CD4-positive, alpha-beta T cell treated with Interleukin-4 for 4 hours (primary cell): ENCODE measurements at places on chromosomes 6 and 20.

DNA sequence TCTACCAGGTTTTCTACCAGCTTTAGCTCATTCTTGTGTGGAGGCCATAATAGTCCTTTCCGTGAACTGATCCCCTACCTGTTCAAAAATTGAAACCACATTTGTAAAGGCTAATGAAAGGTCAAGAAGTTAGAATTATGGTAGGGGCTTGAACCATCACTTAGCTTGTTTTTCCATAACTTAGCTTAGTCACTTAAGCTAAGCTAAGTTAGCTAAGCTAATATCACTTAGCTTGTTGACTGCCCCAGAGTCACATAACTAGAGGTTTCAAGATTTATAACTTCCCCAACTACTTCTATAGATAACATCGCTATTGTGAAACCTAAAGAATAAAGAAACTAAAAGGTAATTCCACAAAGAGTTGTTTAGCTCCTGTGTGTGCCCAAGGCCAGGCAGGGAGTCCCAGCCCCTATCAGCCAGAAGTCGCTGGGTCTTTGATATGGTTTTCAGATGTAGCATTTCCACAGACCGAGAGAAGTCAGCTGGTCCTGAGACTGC lies 131.8 kb downstream of the VEGFA start:
- no peak for DNase-seq

DNA sequence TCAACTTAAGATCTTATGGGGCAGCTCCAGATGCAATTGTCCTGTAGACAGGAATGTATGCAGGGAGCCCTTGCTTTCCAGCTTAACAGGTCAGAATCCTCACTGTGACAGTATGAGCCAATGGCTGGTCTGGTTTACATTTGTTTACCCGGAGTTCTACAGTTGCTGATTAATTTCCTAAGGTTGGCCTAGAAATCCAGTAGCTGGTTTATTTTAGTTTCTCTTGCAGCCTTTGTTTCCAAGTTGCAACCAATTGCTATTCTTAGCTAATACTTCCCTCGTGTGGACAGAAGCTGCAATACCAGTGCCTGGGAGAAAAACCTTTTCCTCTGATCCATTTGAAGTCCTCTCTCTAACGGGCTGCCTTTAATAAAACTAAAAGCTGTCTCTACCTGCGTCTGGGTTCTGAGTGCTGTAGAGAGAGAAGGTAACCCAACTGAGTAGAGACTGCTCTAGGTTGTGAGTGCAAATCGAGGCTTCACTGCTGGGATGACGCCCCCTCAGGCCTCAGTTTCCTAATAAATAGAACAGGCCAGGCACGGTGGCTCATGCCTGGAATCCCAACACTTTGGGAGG lies 45.9 kb downstream of the ZNF217 start:
- peak; percentile 31 for DNase-seq

- no peak for DNase-seq
Observed at GRCh38 chr6:130417951-130418350, 52.1 kb downstream of the TMEM200A start.

DNA sequence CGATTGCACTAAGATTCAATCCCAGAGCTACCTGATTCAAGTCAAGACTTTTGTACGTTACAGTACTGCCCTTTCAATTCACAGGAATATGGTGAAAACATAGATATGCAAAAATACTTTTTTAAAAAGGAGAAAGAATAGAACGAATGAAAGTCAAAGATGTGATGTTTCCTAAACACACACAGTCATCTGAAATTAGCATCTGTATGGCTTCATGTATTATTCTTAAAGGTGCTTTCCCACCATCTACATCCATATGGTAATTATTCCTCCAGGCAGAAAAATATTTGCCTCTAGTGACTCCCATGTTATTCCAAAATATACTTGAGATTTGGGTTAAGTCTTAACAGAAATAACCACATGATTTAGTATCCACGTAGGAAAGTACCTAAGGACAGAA lies 115.5 kb upstream of the LAMP5 start:
- DNase-seq, result no peak

DNA sequence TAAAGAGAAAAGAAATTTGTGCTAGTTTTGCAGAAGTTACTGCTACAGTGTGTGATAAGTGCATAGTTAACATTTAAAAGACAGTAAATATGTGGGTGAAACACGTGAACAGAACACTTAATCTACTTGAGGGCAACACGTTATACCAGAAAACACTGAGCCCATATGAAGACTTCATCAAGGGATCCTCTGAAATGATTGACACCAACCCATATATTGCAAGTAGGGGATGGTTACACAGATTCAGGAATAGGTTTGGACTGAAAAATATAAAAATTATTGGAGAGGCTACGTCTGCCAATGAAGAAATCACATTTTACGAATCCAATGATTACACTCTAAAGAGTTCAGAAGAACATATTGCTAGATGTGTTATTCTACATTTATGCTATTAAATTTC lies 185.6 kb downstream of the GPX5 start:
- no peak for DNase-seq

DNA sequence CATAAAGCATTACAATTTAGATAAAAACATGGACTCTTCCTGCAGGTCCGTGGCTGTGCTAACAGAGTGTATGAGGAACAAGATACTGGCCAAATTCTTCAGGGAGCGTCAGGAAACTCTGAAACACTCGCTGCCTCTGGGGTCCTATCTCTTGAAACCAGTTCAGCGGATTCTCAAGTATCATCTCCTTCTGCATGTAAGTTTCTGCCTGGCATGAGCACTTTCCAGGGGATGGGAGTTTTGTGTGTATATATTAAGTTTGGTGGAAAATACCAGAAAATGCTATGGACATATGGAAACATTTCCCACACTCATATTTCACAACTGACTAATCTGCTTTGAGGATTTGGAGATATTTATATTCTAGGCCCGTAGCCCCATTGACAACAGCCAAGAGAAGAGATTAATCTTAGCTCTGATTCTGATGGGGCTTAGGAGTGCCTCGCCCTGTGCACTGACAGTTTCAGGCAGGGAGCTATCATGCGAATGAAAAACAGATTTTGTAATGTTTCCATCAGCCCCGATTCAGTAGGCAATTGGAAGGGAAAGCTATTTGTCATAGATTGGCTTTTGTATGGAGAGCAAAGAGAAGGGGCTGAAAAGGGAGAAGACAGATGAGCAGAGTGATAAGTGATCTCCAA lies 64.7 kb upstream of the MTHFD1L start:
- DNase-seq, result no peak

GRCh38 chr6:115720900-115721299 lies 339.8 kb downstream of the FRK start:
- no peak for DNase-seq

DNA sequence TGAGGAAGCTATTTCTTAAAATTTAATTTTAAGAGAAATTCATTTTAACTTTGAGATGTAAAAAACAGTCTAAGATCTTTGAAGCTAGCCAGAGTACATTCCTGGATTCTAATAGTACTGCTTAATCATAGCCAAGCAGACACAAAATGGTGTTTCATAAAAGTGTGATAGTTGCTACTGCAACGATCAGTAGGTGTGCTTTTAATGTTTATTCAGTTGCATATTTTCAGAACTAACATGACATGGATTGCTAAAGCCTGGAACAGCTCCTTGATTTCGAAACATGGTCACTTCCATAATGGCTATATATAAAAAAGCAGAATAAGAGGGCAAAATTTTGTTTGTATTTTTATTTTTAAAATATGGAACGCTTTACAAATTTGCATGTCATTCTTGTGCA lies 35.5 kb downstream of the SESN1 start:
- no peak for DNase-seq
